Amniotic epithelial cell (primary cell): ENCODE measurements at places on chromosomes 11 and 22.

DNA sequence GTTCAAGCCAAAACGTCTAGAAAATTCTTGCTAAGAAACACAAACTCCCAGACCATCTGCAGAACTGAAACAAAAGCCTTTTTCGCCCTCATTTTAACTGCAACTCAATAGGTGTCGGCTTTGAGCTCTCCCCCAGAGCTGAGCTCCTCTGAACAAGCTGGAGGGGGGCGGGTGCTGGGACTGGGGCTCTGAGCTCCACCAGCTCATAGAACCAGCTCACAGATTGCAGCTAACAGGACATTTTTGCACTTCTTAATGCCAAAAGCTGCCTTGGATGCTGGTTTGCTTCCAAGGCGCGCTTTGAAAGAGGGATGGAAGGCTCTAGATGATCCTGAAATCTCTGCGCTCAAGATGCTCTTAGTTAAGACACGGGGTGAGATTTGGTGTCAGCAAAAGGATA lies 6.0 kb upstream of the YWHAH start:
- no peak for DNase-seq

DNA sequence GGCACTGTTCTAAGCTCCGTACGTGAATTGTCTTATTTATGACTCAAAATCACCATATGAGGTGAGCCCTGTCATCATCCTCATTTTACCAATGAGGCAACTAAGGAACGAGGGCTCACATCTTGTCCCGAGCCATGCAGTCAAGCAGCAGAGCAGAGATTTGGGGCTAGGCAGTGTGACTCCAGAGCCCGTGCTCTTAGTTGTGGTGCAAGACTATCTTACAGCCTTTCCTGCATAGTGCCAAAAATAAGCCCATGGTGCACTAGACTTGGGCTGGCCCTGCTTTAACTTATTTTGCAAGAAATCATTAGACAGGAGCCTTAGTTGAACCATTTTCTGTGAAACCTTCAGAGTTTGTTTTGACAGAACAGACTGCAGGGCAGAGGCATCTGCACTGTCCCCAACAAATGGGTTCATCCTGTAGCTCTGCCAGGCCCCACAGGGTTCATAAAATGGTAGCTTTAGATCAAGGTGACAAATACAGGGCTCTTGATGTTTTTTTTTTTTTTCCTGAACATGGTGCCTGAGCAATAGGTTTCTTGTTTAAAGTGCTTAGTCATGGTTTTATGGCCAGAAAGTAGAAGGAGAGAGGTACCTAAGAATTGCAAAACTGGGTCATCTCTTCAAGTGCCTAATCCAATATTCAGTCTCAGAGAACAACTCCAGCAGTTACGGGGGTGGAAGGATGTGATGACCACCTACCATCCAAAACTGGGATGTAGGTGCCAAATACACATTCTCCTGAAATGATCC lies 56.6 kb downstream of the BMAL1 start:
- no peak for DNase-seq

DNA sequence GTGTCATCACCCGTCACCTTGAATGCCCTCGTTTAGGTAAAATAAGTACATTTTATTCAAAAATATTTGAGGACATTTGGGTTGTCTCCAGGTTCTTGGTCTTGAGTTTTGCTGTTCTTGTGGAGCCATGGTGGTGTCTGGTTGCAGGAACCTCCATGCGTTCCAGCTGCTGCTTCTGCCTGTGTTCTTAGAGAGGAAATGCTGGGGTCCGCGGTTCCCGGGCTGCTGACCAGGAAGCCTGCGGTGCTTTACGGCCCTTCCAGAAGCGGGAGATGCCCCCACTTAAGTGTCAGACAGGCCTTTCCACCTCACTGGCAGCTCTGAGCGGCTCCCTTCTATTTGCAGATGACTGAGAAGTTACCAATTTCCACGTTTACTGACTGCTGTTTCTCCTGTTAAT lies 66.8 kb downstream of the LRP5 start:
- no peak for DNase-seq

DNA sequence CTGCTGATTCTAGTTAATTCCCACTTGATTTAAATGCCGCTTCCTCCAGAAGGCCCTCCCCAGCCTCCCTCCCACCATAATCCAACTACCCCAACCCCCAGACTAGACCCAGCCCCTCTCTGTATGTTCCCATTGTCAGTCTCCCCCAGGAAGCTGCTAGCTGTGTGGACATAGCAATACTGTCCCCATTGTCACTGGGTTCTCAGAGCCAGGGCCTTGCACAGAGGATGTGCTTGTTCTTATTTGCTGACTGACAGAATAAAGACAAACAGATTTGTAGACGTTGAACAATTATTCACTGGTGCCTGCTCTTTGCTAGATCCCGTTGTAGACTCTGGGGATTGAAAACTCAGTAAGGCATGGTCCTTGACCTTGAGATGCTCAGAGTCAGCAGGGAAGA lies 45.7 kb upstream of the NAV2 start:
- DNase-seq: no peak

DNA sequence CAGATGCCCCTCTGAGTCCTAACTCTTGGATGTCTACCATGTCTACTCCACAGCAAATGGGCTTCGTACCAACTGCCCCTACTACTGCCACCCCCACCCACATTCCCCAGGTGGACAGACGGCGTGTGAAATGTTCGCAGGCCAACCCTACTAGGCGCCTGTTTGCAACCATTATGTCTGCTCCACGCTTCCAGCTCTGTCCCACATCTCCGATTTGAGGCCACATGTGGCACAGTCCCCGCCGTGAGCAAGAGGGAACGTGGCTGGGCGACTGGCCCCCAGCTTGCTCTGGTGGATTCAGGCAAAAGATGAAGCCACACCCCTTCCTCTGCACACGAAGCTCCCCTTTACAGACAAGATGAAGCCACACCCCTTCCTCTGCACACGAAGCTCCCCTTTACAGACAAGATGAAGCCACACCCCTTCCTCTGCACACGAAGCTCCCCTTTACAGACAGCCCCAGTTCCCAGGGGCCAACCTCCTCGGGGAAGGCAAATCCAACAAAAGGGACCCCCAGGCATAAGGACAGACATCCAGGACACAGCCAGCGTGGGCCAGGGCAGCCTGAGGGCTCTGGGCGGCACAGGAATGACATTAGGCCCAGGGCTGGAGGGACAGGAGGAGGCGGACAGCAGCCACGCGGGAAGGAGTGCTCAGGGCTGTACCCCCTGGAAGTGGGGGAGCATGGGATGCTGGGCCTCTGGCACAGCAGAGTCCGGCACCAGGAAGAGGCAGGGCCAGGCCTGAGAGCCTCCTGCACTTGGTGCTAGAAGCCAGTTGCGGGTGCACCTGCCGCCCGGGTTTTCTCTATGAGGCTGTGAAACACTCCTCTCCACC lies 106.2 kb downstream of the SHANK2 start:
- DNase-seq: no peak

DNA sequence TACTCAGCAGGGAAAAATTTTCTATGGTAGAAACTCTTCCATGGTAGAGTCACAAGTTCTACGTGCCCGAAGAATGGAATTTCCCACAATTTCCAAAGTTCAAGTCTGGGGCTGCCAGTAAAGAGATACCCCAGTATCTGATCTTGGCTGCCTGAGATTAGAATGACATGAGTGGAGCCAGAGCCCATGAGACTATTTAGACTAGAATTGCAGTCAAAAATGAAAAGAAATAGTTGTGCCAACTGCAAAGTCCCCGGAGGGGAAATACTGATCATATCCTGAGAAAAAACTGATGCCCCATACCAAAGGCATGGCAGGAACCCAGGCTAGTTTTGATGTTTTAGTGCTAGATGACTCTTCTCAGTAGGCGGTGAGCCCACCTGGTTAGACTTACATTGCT lies 11.2 kb downstream of the MAJIN start:
- no peak for DNase-seq
